Motor neuron (in vitro differentiated cells): ENCODE measurements at places on chromosomes 12 and 14. TPM values are rescaled to one million over a fixed set of nuclear protein-coding genes. Genes with fewer than 3 reads are reported as not detected.

DNA sequence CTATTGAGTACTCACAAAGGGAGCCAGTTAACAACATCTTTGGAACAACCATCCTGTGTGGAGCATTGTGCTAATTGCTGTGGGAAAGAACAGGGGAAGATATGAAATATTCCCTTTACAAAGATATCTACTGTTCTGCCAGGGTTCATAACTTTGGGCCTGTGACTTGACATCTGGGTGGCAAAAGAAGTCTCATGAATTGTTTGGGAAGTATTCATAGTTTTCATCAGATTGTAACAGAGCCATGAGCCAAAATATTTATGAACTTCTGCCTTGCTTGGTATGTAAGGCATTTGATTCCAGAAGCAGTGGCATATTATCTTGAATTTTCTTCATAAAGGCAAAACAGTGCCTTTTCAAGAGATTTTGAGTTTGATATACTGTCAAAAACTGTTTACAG lies 816.2 kb downstream of the DIO2 start:
- no peak for ATAC-seq

GRCh38 chr14:90986510-90986909 lies 73.9 kb downstream of the RPS6KA5 start:
- no peak for ATAC-seq

- no peak for ATAC-seq
Observed at GRCh38 chr12:81416571-81416970, 338.7 kb downstream of the ACSS3 start.

Gene CLEC7A
- total RNA-seq: 0.19 TPM in 1 of 2 replicates, not detected in the other

GRCh38 chr14:72616294-72616693 lies 277.6 kb downstream of the DPF3 start:
- no peak for ATAC-seq

Gene IL31
- not detected in 2 replicates for total RNA-seq

GRCh38 chr14:58898655-58899316 lies 261.0 kb downstream of the DACT1 start:
- no peak for ATAC-seq

DNA sequence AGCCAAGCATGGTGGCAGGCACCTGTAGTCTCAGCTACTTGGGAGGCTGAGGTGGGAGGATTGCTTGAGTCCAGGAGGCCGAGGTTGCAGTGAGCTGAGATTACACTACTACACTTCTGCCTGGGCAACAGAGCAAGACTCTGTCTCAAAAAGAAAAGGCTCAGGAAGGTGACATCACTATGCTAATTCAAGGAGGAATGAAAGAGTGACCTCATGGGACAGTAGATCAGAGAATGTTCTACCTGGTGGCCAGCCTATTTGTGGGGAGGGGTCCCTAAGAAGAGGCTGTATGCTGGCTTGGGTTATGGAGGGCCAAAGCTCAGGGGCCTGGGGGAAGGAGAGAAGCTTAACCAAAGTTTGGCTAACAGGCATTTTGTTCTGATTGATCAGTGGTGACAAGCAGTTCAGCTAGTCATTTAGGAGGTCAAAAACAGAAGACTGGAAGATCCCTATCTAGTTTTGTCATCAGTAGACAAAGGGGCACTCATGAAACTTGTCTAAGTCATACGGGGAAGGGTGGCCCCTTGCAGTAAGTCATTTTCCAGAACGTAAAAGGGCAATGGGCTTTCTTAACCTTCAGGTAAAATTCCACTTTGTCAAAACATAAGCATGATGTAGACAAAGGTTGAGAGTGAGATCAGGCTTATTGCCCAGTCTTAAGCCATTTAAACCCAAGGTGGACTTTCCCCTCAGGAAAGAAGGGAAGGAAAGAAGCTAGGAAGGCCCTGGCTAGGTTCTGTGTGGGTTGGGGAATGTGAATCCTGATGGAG lies 60.8 kb upstream of the EEA1 start:
- no peak for ATAC-seq

Gene KLHL33
- 0.07 TPM in 1 of 2 replicates, not detected in the other for total RNA-seq

DNA sequence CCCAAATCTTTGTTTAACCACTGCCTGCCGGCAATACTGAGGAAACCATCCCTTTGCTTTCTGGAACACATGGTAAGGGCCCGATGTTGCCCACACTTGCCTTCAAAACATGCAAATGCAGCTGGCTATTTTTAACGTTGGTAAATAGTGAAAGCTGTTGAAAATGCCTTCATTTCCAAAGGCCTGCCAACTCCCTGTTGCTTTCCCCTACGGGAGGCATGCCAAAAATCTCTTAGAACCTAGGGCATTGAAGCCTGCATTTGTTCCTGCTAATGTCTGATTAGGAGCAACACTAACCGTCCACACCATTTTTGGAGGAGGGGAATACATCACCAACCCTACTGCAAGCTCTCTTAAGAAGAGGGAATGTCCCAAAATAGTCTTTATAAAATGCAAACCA lies 152.6 kb upstream of the NOS1 start:
- no peak for ATAC-seq

GRCh38 chr14:104677512-104678332 lies 11.7 kb upstream of the INF2 start:
- ATAC-seq: peak; percentile 61

DNA sequence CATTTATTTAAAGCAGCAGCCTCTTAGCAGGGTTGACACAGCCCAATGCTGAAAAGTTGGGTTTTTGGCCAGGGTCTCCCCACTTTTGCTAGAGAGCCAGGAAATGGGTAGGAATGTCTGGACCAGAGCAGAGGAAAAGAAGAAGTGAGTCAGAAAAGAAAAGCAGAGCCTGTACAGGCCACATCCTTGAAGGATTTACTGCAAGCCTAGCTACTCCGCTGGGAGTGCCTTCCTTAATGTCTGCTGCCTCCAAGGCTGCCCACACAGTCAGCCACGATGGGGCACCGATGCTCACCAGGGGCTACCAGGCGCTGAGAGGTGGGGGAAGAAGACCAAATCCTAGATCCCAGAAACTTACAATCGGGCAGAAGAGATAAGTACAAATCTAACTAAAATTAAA lies 139.2 kb downstream of the C12orf75 start:
- no peak for ATAC-seq

Gene KRT77
- 0.13 TPM in 1 of 2 replicates, not detected in the other for total RNA-seq

Gene TMEM63C
- total RNA-seq: 12.4 and 16.6 TPM in 2 replicates

Gene ARHGAP9
- 6.2 and 6.5 TPM in 2 replicates for total RNA-seq

GRCh38 chr14:86654558-86655184 lies 1124.7 kb downstream of the FLRT2 start:
- ATAC-seq: peak; percentile 23

DNA sequence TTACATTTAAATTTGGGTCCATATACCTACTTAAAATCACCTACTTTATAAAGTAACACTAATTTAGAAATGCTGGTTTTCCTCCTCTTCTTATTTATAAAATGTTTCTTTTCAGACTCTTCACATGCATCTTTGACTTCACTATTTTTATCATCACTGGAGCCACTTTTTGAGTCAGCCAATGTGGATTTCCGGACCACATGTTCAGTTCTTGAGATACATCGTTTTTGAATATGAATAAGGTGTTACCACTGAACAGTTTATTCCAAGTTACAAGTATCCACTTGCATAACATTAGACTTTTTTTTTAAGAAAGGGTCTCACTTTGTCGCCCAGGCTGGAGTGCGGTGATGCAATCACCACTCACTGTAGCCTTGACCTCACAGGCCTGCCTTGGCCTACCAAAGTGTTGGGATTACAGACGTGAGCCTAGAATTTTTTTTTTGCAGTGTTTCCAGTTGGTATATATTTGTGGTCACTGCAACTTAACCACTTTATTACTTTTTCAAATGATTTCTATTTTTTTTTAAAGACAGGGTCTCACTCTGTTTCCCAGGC lies 5.7 kb downstream of the FNTB start:
- ATAC-seq: no peak

GRCh38 chr12:90042920-90043641 lies 334.4 kb upstream of the ATP2B1 start:
- peak; percentile 31 for ATAC-seq

DNA sequence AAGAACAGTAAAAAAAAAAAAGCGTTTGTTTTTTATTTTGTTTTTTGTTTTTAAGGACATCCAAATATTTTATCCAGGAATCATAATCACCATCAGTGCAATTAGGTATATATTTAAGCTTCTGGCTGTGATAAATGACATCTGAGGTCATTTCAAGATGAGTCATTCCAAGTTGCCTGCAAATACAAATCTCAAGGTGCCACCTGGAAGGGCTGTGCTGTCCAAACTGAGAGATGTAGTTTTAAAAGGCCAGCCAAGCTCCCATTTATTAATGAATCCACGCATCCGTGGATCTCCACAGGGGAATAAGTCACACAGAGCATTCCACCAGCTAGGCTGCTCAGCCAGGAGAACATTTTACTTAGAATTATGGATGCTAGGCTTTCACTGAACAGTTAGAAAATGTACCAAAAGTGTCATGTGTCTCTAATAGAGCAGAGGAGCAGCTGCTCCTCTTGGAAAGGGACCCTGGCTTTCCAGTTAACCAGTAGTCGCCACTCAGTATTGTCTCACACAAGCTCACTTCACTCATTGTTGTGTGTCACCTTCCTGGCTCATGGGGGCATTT lies 1151.4 kb upstream of the TMEM132C start:
- ATAC-seq: no peak

- ATAC-seq: no peak
Observed at GRCh38 chr14:101369194-101369915, 191.9 kb upstream of the DIO3 start.

- no peak for ATAC-seq
Observed at GRCh38 chr12:4001841-4002240, 128.6 kb upstream of the PARP11 start.

DNA sequence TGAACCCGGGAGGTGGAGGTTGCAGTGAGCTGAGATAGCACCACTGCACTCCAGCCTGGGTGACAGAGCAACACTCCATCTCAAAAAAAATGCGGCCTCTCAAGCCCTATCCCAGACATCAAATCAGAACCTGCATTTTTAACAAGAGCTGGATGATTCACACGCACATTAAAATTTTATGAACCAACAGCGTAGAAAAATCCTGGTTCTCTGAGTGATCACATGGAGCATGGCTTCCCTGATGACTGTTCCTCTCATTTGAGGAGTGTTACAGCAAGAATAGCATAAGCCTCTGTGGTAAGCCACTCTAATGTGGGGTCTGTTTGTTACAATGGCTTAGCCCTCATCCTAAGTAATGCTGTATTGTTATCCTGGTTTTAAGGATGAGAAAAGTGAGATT lies 163.6 kb downstream of the BRMS1L start:
- ATAC-seq: no peak

GRCh38 chr12:15846887-15847286 lies 35.3 kb upstream of the STRAP start:
- ATAC-seq: no peak

DNA sequence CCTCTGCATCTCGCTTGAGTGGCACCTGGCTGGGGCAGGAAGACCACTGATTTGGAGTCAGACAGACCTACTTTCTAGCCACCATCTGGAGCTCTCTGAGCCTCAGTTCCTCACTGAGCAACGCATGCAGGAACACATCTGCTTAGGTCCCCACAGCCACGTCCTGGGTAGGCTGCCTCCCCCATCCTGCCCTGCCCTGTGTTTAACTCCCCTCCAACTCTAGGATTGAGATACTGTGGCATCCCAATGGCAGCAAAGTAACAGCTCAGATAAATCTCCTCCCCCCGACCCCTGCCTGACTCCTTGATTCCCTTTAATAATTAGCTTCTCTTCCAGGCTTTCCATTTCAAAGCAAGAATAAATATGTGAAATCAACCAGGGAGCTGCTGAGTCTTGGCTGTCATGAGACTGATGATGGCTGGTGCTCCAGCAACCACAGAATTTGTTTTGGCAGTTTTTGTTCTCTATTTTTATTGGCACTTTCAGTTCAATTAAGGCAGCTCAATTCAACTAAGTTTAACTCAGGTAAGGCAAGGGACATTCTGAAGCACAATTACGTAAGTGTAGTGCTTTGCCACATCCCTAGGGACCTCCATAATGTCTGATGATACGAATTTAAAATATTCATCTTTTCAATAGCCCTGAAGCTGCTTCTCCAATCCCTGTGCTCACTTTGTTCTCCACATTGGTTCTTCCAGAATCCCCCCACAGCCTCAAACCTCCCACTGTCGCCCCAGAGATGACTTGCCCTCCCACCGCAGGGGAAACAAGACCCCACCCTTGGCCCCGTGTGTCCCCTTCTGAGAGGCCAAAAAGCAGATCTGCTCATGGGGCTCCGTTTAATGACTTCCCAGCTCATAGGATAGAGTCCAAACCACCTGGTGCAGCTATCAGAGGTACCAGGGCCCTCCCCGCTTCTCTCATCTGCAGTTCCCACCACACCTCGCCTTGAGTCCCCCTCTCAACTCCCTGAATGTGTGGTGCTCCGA lies 58.2 kb downstream of the ESR2 start:
- ATAC-seq: no peak

Gene TPH2
- 0.90 and 1.6 TPM in 2 replicates for total RNA-seq

- peak; percentile 1 for ATAC-seq
Observed at GRCh38 chr12:122080149-122081082, 1.9 kb downstream of the MLXIP start.

GRCh38 chr12:107990325-107990724 lies 138.8 kb upstream of the WSCD2 start:
- peak; percentile 30 for ATAC-seq

DNA sequence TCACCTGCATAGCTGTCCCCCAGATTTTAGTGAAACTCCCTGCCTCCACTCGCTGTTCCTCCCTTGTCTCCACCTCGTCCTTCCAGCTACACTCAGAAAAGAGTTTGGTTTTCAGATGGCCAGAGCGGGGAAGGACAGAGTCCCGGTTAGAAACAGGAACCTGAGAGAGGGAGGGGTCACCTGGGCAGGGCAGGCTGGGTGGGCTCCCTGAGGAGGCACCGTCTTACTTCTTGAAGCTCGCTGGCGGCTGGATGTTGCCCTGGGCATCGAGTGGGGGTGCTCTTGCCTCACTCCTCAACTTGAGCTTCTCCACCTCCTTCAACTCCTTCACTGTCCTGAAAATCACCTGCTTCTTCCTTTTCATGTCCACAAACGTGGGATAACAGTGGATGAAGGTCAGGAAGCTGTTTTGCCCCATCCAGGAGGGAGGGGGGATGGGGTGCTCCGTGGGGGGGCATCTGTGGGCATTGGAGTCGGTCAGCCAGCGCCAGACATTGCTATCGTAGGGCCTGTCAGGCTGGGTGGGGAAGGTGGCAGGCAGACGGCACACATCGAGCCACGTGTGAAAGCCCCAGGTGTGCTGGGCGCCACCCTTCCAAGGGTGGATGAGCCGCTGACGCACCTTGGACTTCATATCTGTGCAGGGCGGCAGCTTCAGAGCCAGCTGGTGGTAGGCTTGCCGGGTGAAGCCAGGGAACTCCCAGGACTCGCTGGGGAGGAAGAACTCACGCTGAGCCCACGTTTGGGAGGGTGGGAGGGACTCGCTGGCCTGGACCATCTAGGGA lies 2.0 kb downstream of the TEX52 start:
- ATAC-seq: no peak

Gene P2RX2
- total RNA-seq: 0.50 TPM in 1 of 2 replicates, not detected in the other

Gene TUNAR
- 0.20 TPM in 1 of 2 replicates, not detected in the other for total RNA-seq
